ENCODE measurements at places on chromosomes 7 and 10.
A peak's percentile ranks its signal among the peaks of the same experiment; 100 is the strongest.

- DNase-seq = no peak
These were observed 222.2 kb upstream of the NRP1 start for GRCh38 chr10:33556620-33557019.

- no peak for DNase-seq
These were observed 18.7 kb downstream of the HERPUD2 start for GRCh38 chr7:35676211-35676610.

DNA sequence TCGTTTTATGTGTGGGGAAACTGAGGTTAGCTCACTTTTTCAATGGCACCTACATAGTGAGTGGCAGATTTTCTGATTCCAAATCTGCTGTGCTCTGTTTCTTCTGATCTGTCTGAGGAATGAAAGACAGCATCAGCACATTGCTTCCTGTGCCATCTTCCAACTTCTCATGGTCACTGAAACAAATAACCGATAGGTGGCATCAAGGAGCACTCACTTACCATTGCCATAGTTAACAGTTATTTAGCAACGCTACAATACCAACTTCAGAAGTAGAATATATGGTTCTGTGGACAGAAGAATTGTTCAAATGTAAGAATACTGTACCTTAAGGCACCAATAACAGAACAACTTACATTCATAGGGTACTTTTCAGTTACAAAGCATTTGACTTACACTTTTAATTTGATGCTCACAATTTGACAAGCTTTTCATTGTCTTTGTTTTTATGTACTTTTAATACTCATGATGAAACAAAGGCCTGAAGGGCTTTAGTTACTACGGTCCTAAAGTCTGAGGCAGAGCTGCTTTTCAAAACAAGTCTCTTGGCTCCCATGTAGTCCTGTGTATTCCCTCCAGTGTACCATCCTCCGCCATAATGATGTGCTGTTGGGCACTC lies 228.9 kb upstream of the TCF7L2 start:
- DNase-seq = peak; percentile 44

- no peak for DNase-seq
These were observed 5.7 kb downstream of the PRSS1 start for GRCh38 chr7:142754681-142755575.

- DNase-seq = no peak
These were observed 139.3 kb downstream of the SLC25A13 start for GRCh38 chr7:96182424-96183158.

DNA sequence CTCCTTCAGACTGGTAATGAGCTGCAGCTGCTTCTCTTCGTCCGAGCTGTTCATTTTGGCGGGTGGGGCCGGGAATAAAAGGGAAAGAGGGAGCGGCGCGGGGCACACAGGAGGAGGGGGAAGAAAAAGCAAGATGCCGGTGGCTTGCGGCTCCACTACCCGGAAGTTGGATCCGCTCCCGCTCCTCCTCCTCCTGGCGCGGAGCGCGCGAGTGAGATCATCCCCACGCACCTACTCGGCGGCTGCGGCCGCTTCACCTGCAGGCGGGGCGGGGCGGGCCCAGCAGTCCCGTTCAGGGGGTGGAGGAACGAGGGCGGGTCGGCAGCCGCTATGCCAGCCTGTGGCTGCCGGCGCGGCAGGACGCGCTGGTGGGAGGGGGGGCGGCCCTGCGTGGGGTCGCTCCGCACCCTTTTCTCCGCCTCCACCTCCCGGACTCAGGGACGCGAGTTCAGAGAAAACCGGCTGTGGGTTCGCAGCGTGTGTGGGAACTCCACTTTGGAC lies at the start of gene SHTN1:
Gene SHTN1 (minus strand): TSS at position 162 of the 501 bp plus-strand sequence. CDS start 108 bp downstream, at position 54.
- DNase-seq = peak; percentile 91

GRCh38 chr10:4263601-4263921 lies 478.6 kb upstream of the KLF6 start:
- DNase-seq = peak; percentile 21

GRCh38 chr7:154474903-154475520 lies 422.8 kb downstream of the DPP6 start:
- DNase-seq = no peak

- no peak for DNase-seq
These were observed 36.6 kb downstream of the CACNA2D1 start for GRCh38 chr7:82406937-82407336.

GRCh38 chr7:48113275-48113674 lies 24.2 kb downstream of the UPP1 start:
- no peak for DNase-seq

GRCh38 chr10:52639652-52640051 lies 132.9 kb downstream of the MBL2 start:
- no peak for DNase-seq

GRCh38 chr7:88566162-88566729 lies 193.3 kb upstream of the ZNF804B start:
- DNase-seq = no peak

GRCh38 chr7:140594131-140594691 lies 46.4 kb downstream of the DENND2A start:
- no peak for DNase-seq

- DNase-seq = no peak
These were observed 227.8 kb upstream of the BMPER start for GRCh38 chr7:33677556-33677955.

GRCh38 chr10:128469515-128469914 lies 343.3 kb upstream of the MKI67 start:
- DNase-seq = no peak

DNA sequence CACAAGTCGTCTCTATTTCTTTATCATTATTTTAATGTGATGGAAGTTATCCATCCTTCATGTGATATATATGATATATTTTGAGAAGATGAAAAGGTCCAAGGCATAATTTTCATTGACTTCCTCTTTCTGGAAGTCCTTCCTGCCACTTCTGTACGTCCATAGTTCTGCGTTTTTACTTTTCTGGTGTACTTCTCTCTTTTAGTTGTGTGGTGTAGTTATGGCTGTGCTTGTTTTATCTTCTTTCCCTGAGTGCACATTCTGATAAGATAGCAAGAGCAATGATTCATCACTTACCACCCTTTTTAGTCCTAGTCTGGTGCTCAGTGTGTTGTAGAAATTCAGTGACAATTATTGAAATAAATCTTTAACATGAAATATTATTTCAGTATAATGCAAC lies 231.3 kb upstream of the FERD3L start:
- no peak for DNase-seq
